ENCODE measurements at places on chromosomes 2 and 18. TPM values are rescaled to one million over a fixed set of nuclear protein-coding genes. Genes with fewer than 3 reads are reported as not detected.
A peak's percentile ranks its signal among the peaks of the same experiment; 100 is the strongest.

DNA sequence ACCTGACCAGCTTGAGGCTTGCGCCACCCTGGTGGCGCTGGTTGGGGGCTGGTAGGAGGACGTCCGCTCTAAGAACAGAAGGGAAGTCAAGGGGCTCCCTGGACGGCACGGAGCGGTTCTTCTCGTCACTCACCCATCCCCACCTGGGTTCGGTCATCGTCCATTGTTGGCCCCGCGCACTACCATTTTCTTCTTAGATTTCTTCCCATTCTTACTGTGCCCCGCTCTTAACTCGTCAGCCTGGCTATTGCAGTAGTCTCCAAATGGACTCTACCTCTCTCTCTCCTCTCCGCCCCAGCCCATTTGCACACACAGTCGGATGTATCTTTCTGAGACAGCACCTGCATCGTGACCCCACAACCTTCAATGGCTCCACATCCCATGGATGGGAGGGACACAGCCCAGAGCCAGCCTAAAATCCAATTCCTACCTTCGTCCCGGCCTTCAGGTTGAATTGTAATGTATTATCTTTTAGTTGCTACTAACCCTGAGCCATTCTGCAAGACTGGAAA lies 814 bp upstream of the RAB1A start:
- H3K36me3 ChIP-seq: peaks cover 3% of the 10 kb centered on the region
- H3K4me3 ChIP-seq: peak overlapping the region; percentile 96
- H3K27me3 ChIP-seq: peaks cover 2% of the 10 kb centered on the region
- H3K4me1 ChIP-seq: peaks cover 31% of the 10 kb centered on the region
- no peak for DNase-seq

DNA sequence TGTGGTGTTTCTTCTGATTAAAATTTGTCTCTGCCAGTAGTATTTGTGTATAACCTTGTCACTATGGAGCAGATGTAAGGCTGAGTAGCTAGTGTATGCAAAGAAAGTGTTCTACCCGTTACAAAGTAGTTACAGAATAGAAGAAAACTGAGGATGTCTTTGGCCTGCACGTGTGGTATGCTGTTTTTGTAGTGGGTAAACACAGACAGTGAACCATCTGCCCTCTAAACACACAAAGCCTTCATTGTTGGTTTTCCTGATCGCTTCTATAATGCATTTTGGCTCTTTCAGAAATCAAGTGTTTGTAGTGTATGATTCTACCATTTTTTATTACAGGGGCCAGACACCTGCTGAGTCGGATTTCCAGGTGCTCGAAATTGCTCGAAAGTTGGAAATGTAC lies 61.5 kb downstream of the FARP2 start:
- peaks cover 21% of the 10 kb centered on the region for H3K36me3 ChIP-seq
- no peak overlapping the region for H3K27ac ChIP-seq
- H3K4me1 ChIP-seq: no peaks in the 10 kb centered on the region
- H3K27me3 ChIP-seq: no peaks in the 10 kb centered on the region
- DNase-seq: no peak
- no peak overlapping the region for H3K4me3 ChIP-seq

DNA sequence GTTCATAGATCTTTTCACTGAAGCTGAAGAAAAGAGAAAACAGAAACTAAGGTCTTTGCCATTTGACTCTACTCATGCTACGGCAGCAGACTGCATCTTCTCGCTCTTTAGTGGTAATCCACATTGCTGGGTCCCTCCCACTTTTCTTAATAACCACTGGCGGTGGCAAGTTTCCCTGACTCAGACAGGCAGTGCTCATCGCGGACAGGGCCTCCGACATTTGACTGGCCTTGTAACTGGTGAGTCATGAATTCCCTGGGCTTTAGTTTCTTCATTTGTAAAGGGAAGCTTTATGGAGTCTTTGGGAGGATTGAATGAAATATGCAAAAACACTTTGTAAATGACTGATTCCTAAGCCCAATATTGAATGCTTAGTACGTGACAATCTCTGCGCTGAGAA lies 238.2 kb upstream of the RBBP8 start:
- no peak for DNase-seq
- no peak overlapping the region for H3K4me3 ChIP-seq
- H3K36me3 ChIP-seq: no peaks in the 10 kb centered on the region
- no peaks in the 10 kb centered on the region for H3K4me1 ChIP-seq
- H3K27me3 ChIP-seq: peaks cover 7% of the 10 kb centered on the region

- H3K36me3 ChIP-seq: no peaks in the 10 kb centered on the region
- H3K27me3 ChIP-seq: peaks cover 26% of the 10 kb centered on the region
- no peak for DNase-seq
- H3K4me3 ChIP-seq: no peak overlapping the region
These were observed 21.6 kb downstream of the BMP10 start for GRCh38 chr2:68849579-68850030.

DNA sequence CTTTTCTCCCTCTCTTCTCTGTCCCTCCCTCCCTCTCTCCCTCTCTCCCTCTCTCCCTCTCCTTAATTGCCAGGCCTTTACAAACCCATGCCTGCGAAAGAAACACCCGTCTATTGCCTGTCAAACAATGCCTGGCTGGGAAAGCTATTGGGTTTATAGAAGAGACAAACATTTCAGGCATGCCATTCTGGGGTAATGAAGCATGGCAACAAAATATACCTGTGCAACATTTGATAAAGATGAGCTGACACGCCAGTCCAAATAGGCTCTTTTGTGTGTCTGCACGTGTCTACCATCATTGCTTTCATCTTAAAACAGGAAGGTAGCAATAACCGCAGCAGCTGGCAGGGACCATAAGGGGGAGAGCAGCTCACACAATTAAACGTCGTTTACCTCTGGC lies 282.1 kb downstream of the ZNF516 start:
- H3K27ac ChIP-seq: no peak overlapping the region
- no peaks in the 10 kb centered on the region for H3K27me3 ChIP-seq
- DNase-seq: peak; percentile 34
- H3K36me3 ChIP-seq: no peaks in the 10 kb centered on the region

- DNase-seq: no peak
- peaks cover 3% of the 10 kb centered on the region for H3K4me1 ChIP-seq
- no peaks in the 10 kb centered on the region for H3K27me3 ChIP-seq
These were observed 20.3 kb downstream of the STRADB start for GRCh38 chr2:201471732-201472393.

- peaks cover 54% of the 10 kb centered on the region for H3K4me1 ChIP-seq
- DNase-seq: peak; percentile 41
- peak within 1 kb of the TSS; percentile 90 for H3K27ac ChIP-seq
- H3K36me3 ChIP-seq: no peaks in the 10 kb centered on the region
These were observed at the start of gene GPR55 for GRCh38 chr2:230924470-230925341. GPR55 (minus strand) TSS chr2:230925242; CDS start chr2:230910962, 14,280 bp downstream.

- no peaks in the 10 kb centered on the region for H3K36me3 ChIP-seq
- H3K27me3 ChIP-seq: no peaks in the 10 kb centered on the region
- H3K4me1 ChIP-seq: no peaks in the 10 kb centered on the region
These were observed 27.0 kb downstream of the SLC40A1 start for GRCh38 chr2:189553504-189554088.

DNA sequence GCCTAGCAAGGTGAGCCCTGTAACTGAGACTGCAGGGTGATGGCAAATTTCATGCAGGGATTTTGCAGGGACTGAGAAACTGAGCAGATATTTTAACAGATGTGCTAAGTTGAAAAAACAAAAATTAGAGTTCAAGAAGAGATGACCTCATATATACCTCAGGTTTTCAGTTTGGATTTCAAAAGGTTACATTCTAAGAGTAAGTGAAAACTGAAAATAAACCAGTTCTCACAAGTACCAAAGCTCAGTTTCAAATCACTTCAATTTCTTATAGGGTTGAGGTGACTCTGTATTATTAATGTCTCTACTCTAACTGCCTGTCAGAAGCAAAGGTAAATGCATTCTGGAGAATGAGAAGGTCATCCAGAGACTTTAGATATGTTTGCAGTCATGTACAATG lies 237.4 kb upstream of the VRK2 start:
- H3K27ac ChIP-seq: no peak overlapping the region
- H3K4me1 ChIP-seq: no peaks in the 10 kb centered on the region
- H3K27me3 ChIP-seq: no peaks in the 10 kb centered on the region
- no peaks in the 10 kb centered on the region for H3K36me3 ChIP-seq
- H3K4me3 ChIP-seq: no peak overlapping the region

- DNase-seq: no peak
- H3K36me3 ChIP-seq: peaks cover 6% of the 10 kb centered on the region
- no peaks in the 10 kb centered on the region for H3K27me3 ChIP-seq
- peaks cover 56% of the 10 kb centered on the region for H3K4me1 ChIP-seq
These were observed 35.4 kb downstream of the TOGARAM2 start for GRCh38 chr2:29016504-29016903.

- H3K36me3 ChIP-seq: peaks cover 14% of the 10 kb centered on the region
- no peak overlapping the region for H3K27ac ChIP-seq
- no peaks in the 10 kb centered on the region for H3K4me1 ChIP-seq
These were observed 64.6 kb downstream of the ANKRD12 start for GRCh38 chr18:9201224-9201623.

DNA sequence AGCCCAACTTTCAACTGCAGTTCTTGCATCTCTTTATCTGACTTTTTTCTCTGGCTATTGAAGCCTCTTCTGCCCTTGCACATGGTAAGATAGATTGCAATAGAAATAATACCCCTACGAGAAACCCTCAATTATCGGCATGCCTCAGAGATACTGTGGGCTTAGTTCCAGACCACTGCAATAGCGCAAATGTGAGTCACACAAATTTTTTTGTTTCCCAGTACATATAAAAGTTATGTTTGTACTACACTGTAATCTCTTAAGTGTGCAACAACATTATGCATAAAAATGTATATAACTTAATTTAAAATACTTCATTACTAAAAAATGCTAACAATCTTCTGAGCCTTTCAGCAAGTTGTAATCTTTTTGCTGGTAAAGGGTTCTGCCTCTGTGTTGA lies 124.7 kb downstream of the PDE1A start:
- H3K4me1 ChIP-seq: no peaks in the 10 kb centered on the region
- no peak overlapping the region for H3K27ac ChIP-seq
- no peak overlapping the region for H3K4me3 ChIP-seq
- no peaks in the 10 kb centered on the region for H3K36me3 ChIP-seq

DNA sequence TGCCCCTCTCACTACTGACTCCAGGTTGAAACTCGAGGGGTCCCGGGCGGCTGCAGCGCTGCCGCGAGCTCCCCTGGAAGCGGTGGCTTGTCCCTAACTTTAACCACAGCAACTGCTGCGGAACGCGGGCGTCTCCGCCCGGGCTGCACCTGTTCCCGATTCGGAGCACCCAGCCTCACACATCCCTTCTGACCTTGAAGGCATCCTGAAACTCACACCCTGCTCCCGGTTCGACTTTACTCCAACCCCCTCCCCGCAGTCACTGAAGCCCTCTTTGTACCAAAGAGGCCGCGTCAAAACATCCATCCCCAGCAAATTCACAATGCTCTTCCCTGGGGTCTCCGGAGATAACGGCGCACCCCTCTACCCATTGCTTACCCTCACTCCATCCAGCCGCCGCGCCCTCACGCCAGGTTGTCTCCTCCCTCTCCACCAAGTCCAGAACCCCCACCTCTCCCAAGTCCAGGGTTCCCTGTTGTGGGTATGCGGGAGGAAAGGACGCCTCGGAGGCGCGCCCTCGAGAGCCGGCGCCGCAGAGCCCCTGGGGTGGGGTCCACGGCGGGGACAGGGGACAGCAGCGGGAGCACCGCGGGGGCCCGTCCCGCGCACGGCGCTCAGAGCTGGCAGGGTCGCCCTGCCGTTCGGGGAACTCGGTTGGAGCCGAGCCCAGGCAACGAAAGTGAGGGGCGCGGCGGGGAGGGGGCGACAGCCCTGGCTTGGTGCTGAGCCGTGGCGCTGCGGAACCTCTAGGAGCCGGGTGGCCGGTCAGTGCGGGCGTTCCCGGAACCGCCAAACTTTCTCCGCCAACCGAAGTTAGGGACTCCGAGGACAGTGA lies 934 bp downstream of the MYO5B start:
- peaks cover 13% of the 10 kb centered on the region for H3K4me1 ChIP-seq
- no peak overlapping the region for H3K4me3 ChIP-seq
- H3K36me3 ChIP-seq: no peaks in the 10 kb centered on the region
- H3K27me3 ChIP-seq: peaks cover 66% of the 10 kb centered on the region

DNA sequence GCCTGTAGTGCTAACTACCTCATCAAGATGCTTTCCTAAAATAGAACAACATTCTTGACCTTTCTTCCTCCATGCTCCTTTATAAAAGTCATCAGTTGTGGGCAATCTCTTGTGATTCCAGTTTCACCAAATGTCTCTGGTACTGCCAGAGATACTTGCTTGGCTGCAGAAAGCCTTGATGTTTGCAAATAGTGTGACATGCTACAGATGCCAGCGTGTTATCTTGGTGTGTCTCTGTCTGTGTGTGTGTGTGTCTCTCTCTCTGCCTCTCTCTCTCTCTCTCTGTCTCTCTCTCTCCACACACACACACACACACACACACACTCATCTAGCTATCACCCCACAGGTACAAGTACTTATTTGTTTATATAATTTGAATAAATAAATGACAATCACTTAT lies 146.9 kb downstream of the CCDC102B start:
- no peaks in the 10 kb centered on the region for H3K36me3 ChIP-seq
- DNase-seq: no peak
- no peaks in the 10 kb centered on the region for H3K27me3 ChIP-seq
- H3K4me1 ChIP-seq: no peaks in the 10 kb centered on the region
- H3K4me3 ChIP-seq: no peak overlapping the region
- H3K27ac ChIP-seq: no peak overlapping the region

- DNase-seq: no peak
- H3K4me1 ChIP-seq: no peaks in the 10 kb centered on the region
- no peak overlapping the region for H3K27ac ChIP-seq
- H3K36me3 ChIP-seq: no peaks in the 10 kb centered on the region
These were observed 56.1 kb downstream of the DYNAP start for GRCh38 chr18:54647176-54647575.

GRCh38 chr18:61308795-61309393 lies 24.3 kb upstream of the CDH20 start:
- H3K4me3 ChIP-seq: no peak overlapping the region
- no peak overlapping the region for H3K27ac ChIP-seq
- H3K4me1 ChIP-seq: no peaks in the 10 kb centered on the region
- no peaks in the 10 kb centered on the region for H3K36me3 ChIP-seq

GRCh38 chr2:107197594-107198294 lies 311.8 kb upstream of the ST6GAL2 start:
- no peak for DNase-seq
- H3K27ac ChIP-seq: no peak overlapping the region
- H3K36me3 ChIP-seq: no peaks in the 10 kb centered on the region

GRCh38 chr2:38627391-38627790 lies 24.7 kb upstream of the HNRNPLL start:
- no peak overlapping the region for H3K4me3 ChIP-seq
- H3K27me3 ChIP-seq: no peaks in the 10 kb centered on the region
- no peaks in the 10 kb centered on the region for H3K36me3 ChIP-seq
- peaks cover 27% of the 10 kb centered on the region for H3K4me1 ChIP-seq
- no peak for DNase-seq

GRCh38 chr2:181459621-181460021 lies 2.4 kb downstream of the ITGA4 start:
- peak overlapping the region; percentile 97 for H3K27ac ChIP-seq
- no peaks in the 10 kb centered on the region for H3K27me3 ChIP-seq
- peaks cover 65% of the 10 kb centered on the region for H3K4me1 ChIP-seq
- H3K36me3 ChIP-seq: peaks cover 68% of the 10 kb centered on the region
- peak overlapping the region; percentile 95 for H3K4me3 ChIP-seq

- H3K27me3 ChIP-seq: no peaks in the 10 kb centered on the region
- H3K4me3 ChIP-seq: no peak overlapping the region
- H3K4me1 ChIP-seq: peaks cover 33% of the 10 kb centered on the region
- H3K36me3 ChIP-seq: peaks cover 20% of the 10 kb centered on the region
- no peak overlapping the region for H3K27ac ChIP-seq
- no peak for DNase-seq
These were observed 940 bp upstream of the MRPL19 start for GRCh38 chr2:75645643-75646042.

The BMP10 gene
- total RNA-seq: not detected

The SLC19A3 gene
- not detected for total RNA-seq

The FAM124B gene
- 0.73 TPM for total RNA-seq

The SERPINB12 gene
- not detected for total RNA-seq

The COL5A2 gene
- 0.72 TPM for total RNA-seq

The MBP gene
- total RNA-seq: 133 TPM

The GCG gene
- not detected for total RNA-seq

The CROCC2 gene
- not detected for total RNA-seq

The GPR45 gene
- total RNA-seq: not detected

The CYTIP gene
- total RNA-seq: 234 TPM
